ENCODE measurements at places on chromosomes 16 and 17.
A peak's percentile ranks its signal among the peaks of the same experiment; 100 is the strongest.

DNA sequence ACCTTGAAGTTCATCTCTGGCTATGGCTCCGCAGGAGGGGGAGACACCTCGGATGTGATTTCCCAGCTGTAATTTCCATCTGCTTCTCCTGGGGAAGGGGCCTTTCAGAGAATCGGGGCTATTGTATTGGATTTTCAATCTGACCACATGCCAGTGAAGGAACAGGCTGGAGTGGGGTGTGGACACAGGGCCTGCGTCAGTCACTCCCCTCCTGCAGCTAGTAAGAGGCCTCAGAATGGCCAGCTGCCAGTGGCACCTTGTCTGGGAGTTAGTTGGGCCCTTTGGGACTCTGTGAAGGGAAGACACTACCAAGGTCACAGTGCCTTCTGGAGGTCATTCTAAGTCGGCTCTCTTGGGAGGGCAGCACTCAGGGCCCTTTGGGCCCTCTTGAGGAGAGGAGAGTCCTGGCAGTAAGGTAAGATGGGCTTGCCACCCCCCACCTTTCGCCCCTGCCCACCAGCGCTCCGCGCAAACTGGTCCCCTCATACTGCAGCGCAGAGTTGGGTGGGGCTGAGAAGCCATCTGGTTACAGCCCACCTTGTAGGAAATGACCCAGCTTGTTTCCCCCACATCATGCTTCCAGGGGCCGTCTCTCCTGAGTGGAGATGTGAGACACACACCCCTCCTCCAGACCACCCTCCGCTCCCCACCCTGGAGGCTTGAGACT lies 5.4 kb downstream of the NXPH3 start:
- no peak for DNase-seq

- no peak for DNase-seq
Observed at GRCh38 chr17:50353600-50354195, 7.8 kb downstream of the XYLT2 start.

GRCh38 chr17:19248928-19249574 lies 11.9 kb downstream of the EPN2 start:
- no peak for DNase-seq

GRCh38 chr17:3636908-3637373 lies 381 bp downstream of the CTNS start:
- DNase-seq: no peak

- no peak for DNase-seq
Observed at GRCh38 chr17:44502598-44503146, 534 bp downstream of the GPATCH8 start.

DNA sequence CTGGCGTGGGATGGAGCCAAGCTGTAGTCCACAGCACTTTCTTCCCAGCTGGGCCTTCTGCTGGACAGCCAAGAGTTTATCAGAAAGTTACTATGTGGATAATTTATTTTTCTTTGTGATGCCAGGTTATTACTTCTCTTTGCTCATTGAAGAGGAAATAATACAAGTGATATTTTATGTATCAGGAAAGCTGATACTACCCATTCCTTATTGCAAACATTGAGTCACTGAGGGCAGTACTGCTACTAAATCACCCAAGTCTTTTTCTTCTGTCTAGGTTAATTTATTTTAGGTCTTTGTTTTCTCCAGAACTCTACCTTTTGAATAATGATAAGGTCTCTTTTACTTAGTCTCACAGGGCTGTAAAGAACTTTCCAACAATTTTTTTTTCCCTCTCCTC lies 8.3 kb downstream of the NUP93 start:
- DNase-seq: no peak

DNA sequence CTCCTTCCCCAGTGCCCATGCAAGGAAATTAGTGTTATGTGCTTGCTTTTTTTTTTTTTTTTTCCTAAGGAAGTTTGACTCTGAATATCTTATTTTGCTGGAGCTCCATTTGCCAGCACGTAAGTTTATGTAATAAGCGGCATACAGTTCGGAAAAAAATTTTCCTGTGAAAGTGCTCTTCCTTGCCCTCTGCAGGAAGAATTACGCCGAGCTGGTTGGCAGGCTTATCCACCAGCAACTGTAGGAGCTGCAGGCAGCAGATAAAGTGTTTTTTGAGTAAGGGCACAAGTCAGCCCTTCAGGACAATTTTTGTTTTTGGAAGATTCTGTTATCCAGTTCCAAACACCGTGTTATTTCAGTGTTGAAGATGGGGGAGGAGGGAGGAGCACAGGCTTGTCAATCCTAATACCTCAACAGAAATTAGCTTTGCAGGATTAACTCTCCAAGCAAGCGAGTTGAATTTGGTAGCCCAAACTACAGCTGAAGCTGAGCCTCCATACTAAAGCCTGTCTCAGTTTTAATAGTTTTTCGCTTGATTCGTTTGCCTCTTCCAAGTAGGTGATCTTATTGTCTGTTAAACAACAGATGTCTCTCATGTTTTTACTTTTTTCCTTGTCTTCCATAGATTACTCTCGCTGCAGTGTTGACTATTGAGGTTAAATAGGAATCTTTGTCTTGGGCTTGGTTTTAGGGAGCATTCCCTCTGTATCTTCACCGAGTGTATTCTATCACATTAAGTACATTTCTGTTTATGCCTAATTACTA lies 1.1 kb downstream of the SPECC1 start:
- DNase-seq: peak; percentile 77

DNA sequence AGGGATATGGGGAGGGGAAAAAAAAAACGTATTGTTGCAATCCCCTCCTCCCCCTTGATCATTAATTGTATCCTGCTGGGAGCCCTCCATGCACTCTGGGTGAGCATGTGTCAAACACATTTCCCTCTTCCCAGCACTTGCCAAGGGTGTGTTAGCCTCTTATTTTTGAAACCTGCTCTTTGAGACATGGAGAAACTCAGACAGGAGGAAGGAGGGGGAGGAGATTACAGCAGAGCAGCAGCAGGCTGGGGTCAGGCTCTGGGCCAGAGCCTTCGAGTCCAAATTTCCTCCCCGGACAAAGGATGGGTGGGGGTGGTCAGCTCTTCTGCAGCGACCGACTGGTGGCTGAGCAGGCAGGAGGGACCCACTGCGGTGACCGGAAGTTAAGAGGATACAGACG lies 64.7 kb downstream of the SOX9 start:
- no peak for DNase-seq

- DNase-seq: no peak
Observed at GRCh38 chr16:69936252-69936651, 14.9 kb upstream of the CLEC18A start.

DNA sequence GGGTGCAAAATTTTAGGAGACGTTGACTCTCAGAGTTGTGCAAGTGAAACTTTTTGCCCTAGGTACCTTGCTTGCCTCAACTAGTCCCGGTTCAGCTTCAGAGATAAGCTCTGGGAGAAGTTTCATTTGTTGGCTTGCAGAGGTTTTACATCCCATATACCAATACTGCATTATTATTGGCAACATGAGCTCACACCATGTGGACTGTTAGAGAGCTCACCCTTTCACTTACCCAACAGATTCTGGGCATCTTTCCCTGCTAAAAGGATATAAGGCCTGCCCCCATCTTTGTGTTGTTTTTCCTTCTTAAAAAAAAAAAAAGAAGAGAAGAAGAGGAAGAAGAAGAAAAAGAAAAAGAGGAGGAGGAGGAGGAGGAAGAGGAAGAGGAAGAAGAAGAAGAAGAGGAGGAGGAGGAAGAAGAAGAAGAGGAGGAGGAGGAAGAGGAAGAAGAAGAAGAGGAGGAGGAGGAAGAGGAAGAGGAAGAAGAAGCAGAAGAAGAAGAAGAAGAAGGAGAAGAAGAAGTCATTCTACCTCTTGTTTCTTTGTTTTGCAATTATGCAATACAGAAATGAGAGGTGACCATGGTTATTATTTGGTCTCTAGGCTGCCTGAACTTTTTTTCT lies 292.6 kb upstream of the IRX3 start:
- DNase-seq: no peak

DNA sequence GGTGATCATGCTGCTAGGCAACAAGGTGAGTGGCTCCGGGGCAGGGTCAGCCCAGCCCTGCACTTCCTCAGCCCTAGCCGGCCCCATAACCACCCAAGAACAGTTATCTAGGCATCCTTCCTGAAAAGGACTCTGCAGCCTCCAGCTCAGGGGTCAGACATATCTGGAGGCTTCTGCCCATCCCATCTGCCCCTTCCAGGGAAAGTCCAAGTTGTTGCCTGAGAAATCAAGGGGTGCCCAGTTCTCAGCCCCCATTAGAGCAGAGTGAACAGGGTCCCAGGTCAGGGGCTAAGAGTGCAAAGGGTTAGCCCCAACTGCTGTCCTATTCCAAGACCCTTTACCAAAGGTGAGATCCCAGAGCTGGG lies 4.1 kb upstream of the NHERF1 start:
- DNase-seq: no peak

GRCh38 chr17:63706336-63707082 lies 6.6 kb upstream of the LIMD2 start:
- no peak for DNase-seq

GRCh38 chr17:79162012-79162963 lies 87.7 kb downstream of the ENGASE start:
- no peak for DNase-seq

- DNase-seq: no peak
Observed at GRCh38 chr17:36610474-36610873, 9.1 kb downstream of the MRM1 start.

DNA sequence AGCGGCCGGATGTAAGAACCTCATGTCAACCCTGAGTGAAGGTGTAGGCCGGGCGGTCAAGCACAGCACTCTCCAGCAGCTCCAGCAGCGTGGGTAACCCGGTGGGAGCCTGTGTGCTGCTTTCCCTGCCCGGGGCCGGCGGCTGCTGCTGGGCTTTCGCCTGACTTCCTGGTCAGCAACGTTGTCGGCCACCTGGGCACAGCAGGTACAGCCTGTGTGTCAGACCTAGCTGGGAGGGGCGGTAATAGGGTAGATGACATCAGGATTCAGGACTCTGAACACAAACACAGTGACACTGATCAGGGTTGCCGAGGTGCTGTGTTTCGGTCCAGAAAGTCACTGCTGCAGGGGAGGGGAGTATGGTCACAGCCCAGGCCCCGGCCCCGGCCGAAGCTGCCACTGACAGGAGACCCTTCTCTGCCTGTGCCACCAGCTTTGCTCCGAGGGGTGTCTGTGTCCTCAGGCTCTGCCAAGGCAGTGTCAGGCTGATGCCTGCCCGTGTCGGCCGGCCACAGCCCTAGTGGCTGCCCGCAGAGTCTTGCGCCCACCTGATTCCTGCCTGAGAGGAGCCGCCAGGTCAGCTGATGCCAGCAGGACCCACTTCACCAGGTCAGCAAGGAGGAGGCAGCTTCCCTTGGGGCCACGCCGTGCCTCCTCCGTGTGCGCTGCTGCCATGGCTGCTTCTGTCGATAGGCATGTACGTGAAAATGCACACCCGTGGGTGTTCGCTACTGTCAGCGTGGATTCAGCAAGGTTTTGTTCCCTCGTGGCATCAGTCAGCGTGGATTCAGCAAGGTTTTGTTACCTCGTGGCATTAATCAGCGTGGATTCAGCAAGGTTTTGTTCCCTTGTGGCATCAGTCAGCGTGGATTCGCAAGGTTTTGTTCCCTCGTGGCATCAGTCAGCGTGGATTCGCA lies 9.2 kb downstream of the RAB40C start:
- no peak for DNase-seq

DNA sequence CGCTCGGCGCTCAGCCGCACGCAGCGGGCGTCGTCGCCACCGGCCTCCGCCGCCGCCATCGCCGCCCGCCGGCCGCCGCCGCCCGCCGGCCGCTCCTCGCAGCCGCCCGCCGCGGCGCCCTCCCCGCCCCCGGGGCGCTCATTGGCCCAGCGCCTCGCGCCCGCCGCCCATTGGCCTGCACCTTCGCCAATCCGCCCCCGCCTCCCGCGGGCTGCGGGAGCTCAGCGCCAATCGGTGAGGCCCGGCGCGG lies at the start of gene PGP:
Gene PGP, minus strand, starts transcription at position 122 of the 250 bp plus-strand sequence. Its CDS starts 63 bp downstream, at position 59.
- no peak for DNase-seq

DNA sequence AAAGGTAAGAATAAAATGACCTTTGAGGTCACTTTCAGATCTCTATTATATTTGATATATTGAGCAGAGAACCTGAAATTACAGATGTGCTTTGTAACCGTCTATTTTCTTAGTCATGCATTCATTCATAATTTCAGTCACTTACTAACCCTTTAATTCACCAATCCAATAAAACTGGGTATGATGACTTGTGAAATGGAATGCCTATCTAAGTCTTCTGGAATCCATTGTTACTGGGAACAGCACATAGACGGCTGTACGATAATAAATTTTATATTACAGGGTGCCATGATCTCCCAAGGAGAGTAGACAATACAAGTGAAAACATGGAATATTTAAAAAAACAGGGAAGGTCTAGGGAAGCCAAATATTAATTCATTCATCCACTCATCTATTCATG lies 22.9 kb downstream of the CDH11 start:
- DNase-seq: no peak
